Activated T-helper 2 cell treated with anti-CD3 and anti-CD28 coated beads, Interferon-gamma antibody, Interleukin-2, Interleukin-4, amounts not matched to agents 10 μg/mL and 5 μg/mL and 100 μg/mL, durations not matched to agents 14 hours and 24 hours and 36 hours (primary cell): ENCODE measurements at places on chromosomes 4 and X. TPM values are rescaled to one million over a fixed set of nuclear protein-coding genes. Genes with fewer than 3 reads are reported as not detected.

Gene UCP1
- not detected in 2 replicates for total RNA-seq

Gene ACE2
- not detected in 2 replicates for total RNA-seq

Gene TMEM144
- 0.16 and 0.23 TPM in 2 replicates for total RNA-seq

Gene BGN
- not detected in 2 replicates for total RNA-seq

Gene ITIH6
- not detected in 2 replicates for total RNA-seq

DNA sequence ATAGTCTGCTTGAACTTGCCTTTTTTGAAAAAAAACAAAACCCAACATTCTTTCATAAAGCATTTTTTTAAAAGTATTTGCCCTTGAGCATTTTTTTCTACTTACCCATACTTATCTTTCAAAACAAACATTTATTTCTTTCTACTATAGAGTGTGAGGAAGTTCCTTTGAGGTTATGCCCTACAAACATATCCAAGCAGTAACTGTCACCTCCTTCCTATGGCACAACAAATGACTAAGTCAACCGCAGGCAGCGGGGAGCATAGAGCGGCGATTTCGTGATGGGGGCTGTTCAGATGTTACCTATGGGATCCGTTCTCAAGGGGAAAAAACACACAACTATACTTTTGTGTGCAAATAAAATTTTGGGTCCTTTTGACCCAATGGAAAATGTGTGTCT, 19.4 kb downstream of the SPRY1 start:
- peaks cover 70% of the 10 kb centered on the region for H3K4me1 ChIP-seq
- H3K36me3 ChIP-seq = no peaks in the 10 kb centered on the region
- peak; percentile 50 for DNase-seq

- no peaks in the 10 kb centered on the region for H3K36me3 ChIP-seq
- DNase-seq = no peak
These were observed 3.1 kb upstream of the CDKL5 start for GRCh38 chrX:18422325-18422724.

DNA sequence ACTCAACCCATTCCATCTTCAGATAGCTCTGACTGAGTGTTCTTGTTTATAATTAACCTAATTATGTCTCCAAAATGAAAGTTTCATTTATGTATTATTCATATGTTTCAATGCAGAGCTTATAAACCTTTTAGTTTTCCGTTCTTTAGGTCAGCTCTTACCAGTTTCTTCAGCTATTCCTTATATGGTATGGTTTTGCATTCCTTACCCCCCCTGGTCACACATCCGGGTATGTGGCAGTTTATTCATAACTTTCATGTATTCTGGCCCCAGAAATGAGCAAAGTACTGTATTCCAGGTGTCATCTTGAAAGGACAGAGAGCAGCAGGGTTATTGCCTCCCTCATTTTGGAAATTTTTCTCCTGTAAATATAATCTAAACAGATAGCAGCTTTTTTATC, 16.8 kb upstream of the IGSF1 start:
- H3K4me3 ChIP-seq = no peak overlapping the region
- H3K27ac ChIP-seq = no peak overlapping the region
- DNase-seq = no peak
- no peaks in the 10 kb centered on the region for H3K4me1 ChIP-seq
- H3K27me3 ChIP-seq = no peaks in the 10 kb centered on the region
- no peaks in the 10 kb centered on the region for H3K36me3 ChIP-seq

- H3K27ac ChIP-seq = peak overlapping the region; percentile 97
- H3K36me3 ChIP-seq = peaks cover 52% of the 10 kb centered on the region
- DNase-seq = no peak
- H3K4me3 ChIP-seq = peak overlapping the region; percentile 99
- H3K27me3 ChIP-seq = no peaks in the 10 kb centered on the region
- peaks cover 41% of the 10 kb centered on the region for H3K4me1 ChIP-seq
These were observed 2.3 kb upstream of the SLBP start for GRCh38 chr4:1714303-1715001.

GRCh38 chrX:87728459-87728858, 210.9 kb downstream of the KLHL4 start:
- no peaks in the 10 kb centered on the region for H3K36me3 ChIP-seq
- H3K27ac ChIP-seq = no peak overlapping the region
- no peak overlapping the region for H3K4me3 ChIP-seq
- no peak for DNase-seq
- no peaks in the 10 kb centered on the region for H3K27me3 ChIP-seq

- H3K27me3 ChIP-seq = no peaks in the 10 kb centered on the region
- no peak overlapping the region for H3K27ac ChIP-seq
- H3K4me1 ChIP-seq = no peaks in the 10 kb centered on the region
These were observed 18.9 kb downstream of the CNGA2 start for GRCh38 chrX:151753313-151754046.

DNA sequence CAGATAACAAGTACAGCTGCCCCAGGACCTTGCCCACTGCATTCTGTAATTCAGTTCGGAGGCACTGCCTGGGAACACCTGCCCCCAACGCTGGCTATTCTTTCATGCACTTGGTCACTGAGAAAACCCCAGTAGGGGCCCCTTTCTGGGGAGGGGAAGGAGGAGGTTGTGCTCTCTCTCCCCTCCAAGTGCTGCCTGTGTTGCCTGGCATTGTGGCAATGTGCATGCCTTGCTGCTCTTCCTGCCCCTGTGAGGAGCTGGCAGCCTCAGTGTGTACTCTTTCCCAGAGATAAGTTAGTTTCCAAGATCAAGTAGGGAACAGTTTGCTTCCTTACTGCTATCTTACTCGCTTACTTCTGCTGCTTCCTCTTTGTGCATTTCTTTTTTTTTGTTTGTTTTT, 90.8 kb downstream of the AASDH start:
- no peak overlapping the region for H3K4me3 ChIP-seq
- peaks cover 13% of the 10 kb centered on the region for H3K4me1 ChIP-seq
- H3K27me3 ChIP-seq = peaks cover 25% of the 10 kb centered on the region

GRCh38 chrX:116379854-116380253, 56.6 kb upstream of the SLC6A14 start:
- no peaks in the 10 kb centered on the region for H3K36me3 ChIP-seq
- H3K4me1 ChIP-seq = no peaks in the 10 kb centered on the region
- H3K4me3 ChIP-seq = no peak overlapping the region
- no peak overlapping the region for H3K27ac ChIP-seq

GRCh38 chrX:124231451-124231759, 101.1 kb upstream of the TEX13D start:
- H3K36me3 ChIP-seq = no peaks in the 10 kb centered on the region
- peaks cover 12% of the 10 kb centered on the region for H3K4me1 ChIP-seq
- no peak overlapping the region for H3K4me3 ChIP-seq
- no peak overlapping the region for H3K27ac ChIP-seq
- H3K27me3 ChIP-seq = no peaks in the 10 kb centered on the region
- DNase-seq = no peak

DNA sequence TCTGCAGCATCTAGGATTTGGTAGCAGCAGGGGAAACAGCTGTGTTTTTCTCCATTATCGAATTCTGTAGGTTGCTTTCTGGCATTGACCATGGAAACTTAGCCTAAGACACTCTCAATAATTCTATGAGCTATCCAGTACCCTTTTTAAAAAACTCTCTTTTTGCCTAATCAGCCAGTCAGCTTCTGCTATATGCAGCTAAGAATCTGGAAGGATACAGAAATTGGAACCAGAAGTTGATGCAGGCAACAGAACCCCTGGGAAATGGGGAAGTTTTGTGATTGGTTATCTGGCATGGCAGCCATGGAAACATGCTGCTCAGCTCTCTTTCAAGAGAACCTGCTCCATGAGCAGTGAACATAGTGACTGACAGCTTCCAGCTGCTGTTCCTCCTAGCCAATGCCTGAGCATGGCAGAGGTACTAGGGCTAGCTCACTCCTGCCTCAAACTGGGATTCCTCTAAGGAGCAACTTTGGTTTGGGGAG, 417.6 kb upstream of the MAOA start:
- no peaks in the 10 kb centered on the region for H3K36me3 ChIP-seq
- no peaks in the 10 kb centered on the region for H3K27me3 ChIP-seq
- no peak for DNase-seq
